ENCODE measurements at places on chromosomes 3 and 15.

GRCh38 chr3:145817870-145818483 lies 343.0 kb downstream of the PLOD2 start:
- no peak for DNase-seq

DNA sequence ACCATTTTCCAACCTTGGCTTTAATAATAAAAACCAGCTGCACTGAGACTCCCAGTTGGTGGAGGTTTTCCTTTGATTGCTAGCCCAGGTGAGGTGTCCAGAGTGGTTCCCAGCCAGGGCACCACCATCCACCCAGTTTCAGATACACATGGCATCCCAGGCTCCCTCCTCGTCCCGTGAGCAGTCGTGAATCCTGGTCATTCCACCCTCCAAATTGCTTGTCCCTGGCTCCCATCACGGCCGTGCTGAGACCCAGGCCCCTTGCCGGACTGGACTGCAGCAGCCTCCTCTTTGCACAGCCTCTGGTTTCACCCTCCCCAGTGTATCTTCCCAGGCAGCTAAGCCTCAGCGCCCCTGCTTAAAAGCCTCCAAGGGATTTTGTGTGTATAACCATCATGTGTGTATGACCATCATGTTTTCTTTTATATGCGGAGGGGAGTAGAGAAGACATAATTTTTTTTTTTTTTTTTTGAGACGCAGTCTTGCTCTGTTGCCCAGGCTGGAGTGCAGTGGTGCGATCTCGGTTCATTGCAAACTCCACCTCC lies 106.3 kb downstream of the ETFA start:
- no peak for DNase-seq

GRCh38 chr3:13853978-13854296 lies 25.9 kb downstream of the WNT7A start:
- DNase-seq = no peak

DNA sequence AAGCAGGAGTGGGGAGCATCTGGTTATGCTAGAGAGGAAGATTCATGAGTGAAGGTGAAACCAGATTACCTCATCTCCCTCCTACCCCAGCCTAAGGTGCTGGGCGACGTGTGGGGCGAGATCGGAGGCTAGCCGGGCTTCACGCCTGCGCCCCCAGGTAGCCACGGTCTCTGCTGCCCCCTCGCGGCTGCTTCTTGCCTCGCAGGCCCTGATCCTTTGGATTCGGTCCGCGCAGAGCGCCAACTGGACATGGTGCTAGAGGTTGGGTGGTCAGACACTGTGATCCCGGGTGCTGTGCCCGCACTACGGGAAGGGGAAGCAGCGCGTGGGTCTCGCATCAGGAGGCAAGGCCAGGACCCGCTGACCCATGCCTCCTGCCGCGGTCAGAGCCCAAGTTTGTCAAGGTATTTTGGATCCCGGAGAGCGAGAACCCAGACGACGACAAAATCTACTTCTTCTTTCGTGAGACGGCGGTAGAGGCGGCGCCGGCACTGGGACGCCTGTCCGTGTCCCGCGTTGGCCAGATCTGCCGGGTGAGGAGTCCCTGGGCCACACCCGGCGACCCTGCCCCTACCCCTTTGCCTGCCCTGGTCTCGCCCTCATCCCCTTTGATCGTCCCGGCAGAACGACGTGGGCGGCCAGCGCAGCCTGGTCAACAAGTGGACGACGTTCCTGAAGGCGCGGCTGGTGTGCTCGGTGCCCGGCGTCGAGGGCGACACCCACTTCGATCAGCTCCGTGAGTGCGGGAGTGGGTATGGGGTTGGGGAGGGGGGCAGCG lies 4.2 kb downstream of the SEMA3B start:
- peak; percentile 92 for DNase-seq

DNA sequence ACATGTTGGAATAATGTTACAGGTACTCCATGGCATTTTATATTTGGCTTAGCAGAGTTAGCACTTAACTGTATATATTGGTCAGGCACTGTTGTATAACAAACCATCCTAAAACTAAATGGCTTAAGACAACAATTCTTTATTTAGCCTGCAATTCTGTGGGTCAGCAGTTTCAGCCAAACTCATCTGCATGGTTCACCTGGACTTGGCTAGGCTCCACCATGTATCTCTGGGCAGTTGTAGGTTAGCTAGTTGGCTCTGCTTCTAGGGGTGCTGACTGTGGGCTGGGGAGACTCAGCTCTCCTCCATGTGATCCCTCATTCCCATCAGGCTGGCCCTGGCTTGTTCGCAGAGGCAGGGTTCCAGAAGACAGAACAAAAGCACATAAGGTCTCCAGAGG lies 34.4 kb downstream of the RARB start:
- DNase-seq = no peak

GRCh38 chr3:180332608-180333007 lies 269.4 kb upstream of the TTC14 start:
- no peak for DNase-seq

DNA sequence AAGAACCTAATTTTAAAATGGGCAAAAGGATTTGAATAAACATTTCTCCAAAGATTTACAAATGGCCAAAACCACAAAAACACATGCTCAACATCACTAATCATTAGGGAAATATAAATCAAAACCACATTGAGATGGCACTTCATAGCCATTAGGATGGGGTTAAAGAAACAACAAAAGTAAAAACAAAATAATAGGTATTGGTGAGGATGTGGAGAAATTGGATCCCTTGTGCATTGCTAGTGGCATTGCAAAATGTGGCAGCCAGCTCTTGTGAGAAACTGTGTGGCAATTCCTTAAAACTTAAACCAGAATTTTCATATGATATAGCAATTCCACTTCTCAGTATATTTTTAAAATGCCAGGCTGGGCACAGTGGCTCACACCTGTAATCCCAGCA lies 126.5 kb downstream of the STT3B start:
- DNase-seq = no peak

- DNase-seq = no peak
Measured at GRCh38 chr3:49283997-49284396, 7.0 kb upstream of the C3orf62 start.

DNA sequence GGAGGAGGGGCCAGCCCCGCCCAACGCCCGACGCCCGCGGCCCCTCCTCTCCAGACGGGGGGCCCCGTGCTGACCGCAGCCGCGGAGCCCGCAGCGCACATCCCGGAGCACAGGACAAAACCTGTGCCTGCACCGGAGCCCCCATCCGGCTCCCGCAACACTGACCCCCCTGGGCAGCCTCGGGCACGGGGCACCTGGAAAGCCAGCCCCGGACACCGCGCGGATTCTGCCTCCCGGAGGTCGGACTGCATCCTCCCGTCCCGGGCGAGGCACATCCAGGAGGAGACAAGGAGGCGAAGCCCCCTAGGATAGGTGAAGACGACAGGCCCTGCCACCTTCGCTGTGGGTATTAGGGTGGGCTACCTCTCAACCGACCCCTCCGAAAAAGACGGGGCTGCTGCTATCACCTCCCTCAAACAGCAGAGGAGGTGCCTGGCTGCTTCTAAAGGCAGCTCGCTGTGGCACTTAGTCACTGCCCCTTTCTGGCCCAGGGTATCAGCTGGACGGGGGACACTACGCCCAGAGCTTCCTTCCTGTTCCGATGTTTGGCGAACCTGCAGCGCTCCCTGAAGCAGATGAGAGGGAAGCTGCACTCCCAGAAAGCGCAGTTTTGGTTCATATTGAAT lies 10.6 kb downstream of the XXYLT1 start:
- DNase-seq = peak; percentile 50

GRCh38 chr3:156024904-156025533 lies 95.4 kb upstream of the KCNAB1 start:
- DNase-seq = no peak

- no peak for DNase-seq
Measured at GRCh38 chr3:55267206-55267930, 219.7 kb downstream of the WNT5A start.

GRCh38 chr3:153313302-153313965 lies 151.4 kb downstream of the RAP2B start:
- DNase-seq = no peak

DNA sequence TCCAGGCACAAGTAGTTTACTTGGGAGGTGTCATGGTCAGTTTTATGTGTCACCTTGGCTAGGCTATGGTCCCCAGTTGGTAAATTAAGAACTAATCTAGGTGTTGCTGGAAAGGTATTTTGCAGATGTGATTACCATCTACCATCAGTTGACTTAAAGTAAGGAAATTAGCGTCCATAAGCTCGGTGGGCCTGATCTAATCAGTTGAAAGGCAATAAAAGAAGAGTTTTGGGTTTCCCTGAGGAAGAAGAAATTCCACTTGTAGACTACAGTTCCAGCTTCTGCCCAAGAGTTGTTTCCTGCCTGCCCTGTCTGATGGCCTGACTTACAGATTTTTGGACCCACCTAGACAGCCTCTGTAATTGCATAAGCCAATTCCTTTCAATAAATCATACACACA lies 438.7 kb upstream of the PROK2 start:
- no peak for DNase-seq

- DNase-seq = no peak
Measured at GRCh38 chr15:87362531-87362930, 894.0 kb downstream of the NTRK3 start.

DNA sequence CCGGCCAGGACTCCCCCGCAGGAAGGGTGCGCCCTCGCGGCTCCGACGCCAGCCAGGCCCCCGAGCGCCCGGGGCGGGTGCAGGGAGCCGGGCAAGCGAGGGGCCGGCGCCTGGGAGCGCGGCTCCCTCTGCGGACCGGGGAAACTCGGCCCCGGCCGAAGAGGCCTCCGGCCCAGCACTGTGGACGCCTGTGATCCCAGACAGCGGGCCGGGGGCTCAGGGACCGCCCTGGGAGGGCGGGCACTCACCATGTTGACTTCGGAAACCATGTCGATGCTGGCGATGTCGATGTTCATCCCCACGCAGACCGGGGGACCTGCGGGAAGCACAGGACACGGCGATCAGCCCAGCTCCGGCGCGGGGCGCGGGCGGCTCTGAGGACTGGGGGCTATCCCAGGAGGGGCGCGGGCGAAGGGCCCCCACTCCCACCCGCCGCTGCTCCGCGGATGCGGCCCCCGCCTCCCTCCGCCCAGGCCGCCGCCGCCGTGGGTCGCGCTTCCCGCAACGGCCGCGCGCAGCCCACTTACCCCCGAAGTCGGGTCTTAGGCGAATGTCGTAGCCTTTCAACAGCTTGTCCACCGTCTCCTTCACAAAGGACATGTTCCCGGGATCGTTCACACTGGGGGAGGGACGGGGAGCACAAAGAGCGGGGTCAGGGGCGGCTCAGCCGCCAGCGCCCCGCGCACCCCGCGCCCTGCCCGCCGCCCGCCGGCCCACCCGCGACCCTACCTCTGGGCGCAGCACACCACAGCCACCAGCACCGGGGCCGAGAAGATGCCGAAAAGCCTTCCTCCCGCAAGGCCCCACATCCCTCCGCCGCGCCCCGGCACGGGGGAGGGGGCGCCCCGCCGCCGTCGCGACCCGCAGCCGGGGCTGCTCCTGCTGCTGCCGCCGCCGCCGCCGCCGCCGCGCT lies at the start of gene GABRB3:
Gene GABRB3, minus strand, starts transcription at position 913 of the 913 bp plus-strand sequence.
- no peak for DNase-seq

GRCh38 chr3:69848113-69848512 lies 108.8 kb downstream of the MITF start:
- no peak for DNase-seq

DNA sequence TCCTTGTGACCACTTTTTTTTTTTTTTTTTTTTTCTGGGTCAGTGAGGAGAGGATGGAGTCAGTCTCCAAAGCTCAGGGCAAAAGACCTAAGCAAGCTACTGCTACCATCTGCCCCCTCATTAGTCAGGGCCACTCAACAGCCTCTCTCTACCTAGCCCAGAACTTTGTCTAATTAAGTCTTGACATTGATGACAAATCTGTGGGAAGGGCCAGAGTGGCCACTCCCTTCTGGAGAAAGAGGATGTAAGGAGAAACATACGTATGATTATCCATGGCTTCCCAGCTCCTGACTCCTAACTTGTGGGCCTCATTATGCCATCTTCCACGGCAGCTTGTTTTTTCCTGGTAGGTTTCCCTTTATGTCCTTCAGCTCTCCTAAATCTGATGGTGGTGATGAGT lies 37.9 kb downstream of the NR1I2 start:
- DNase-seq = no peak

GRCh38 chr15:100903168-100903554 lies 16.0 kb upstream of the LRRK1 start:
- DNase-seq = no peak

All from Caco-2 (cell line).